ENCODE measurements at places on chromosomes 12 and 14. TPM values are rescaled to one million over a fixed set of nuclear protein-coding genes. Genes with fewer than 3 reads are reported as not detected.

Gene ABHD4
- polyA plus RNA-seq, result 9.3 TPM

Gene ACSS3
- polyA plus RNA-seq, result 2.0 TPM

Gene NUP37
- polyA plus RNA-seq, result 22.3 TPM

Gene ARID4A
- 14.8 TPM for polyA plus RNA-seq

Gene COQ10A
- polyA plus RNA-seq, result 24.9 TPM

Gene FAM90A1
- 0.37 TPM for polyA plus RNA-seq

Gene GUCY2C
- polyA plus RNA-seq, result 0.14 TPM

Gene BICDL1
- polyA plus RNA-seq, result 67.6 TPM

Gene PSMB5
- polyA plus RNA-seq, result 71.0 TPM

Gene PLA2G1B
- 1.5 TPM for polyA plus RNA-seq

Gene PTGER2
- polyA plus RNA-seq, result 1.4 TPM

Gene RNASE7
- polyA plus RNA-seq, result 1.6 TPM

Gene AQP6
- polyA plus RNA-seq, result under 0.01 TPM

Gene CACNA2D4
- 4.9 TPM for polyA plus RNA-seq

Gene ACTN1
- 59.3 TPM for polyA plus RNA-seq

Gene DEPDC4
- 0.94 TPM for polyA plus RNA-seq

Gene TMPRSS12
- polyA plus RNA-seq, result not detected

All from thymus (tissue), 14 donors.